ENCODE measurements at places on chromosomes 2 and 18. TPM values are rescaled to one million over a fixed set of nuclear protein-coding genes. Genes with fewer than 3 reads are reported as not detected.

GRCh38 chr2:113692698-113693428, 63.6 kb downstream of the SLC35F5 start:
- DNase-seq = no peak

- DNase-seq = no peak
Measured at GRCh38 chr2:118678985-118679384, 168.5 kb downstream of the EN1 start.

IL1R2 gene
- total RNA-seq = 182 TPM

- DNase-seq = no peak
Measured at GRCh38 chr2:26861610-26862224, 13.8 kb downstream of the DPYSL5 start.

DRC1 gene
- total RNA-seq = not detected

DYSF gene
- 5.5 TPM for total RNA-seq

CSRNP3 gene
- 0.70 TPM for total RNA-seq

GRCh38 chr2:129240061-129240460, 739.4 kb upstream of the RAB6C start:
- DNase-seq = no peak

DNA sequence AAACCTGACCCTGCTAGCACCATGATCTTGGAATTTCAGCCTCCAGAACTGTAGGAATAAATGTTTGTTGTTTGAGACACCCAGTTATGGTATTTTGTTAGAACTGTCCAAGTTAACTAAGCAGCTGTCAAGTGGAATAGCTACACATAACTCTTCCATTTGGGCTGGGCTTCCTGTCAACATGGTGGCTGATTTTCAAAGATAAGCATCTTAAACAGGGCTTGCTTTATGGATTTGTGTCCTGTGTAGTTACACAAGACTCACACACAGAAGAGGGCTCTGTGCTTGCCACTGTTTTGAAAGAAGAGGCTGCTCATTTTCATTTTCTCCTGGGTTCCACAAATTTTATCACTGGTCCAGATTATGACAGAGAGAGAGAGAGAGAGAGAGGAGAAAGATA, 35.7 kb downstream of the GCG start:
- no peak for DNase-seq

- no peak for DNase-seq
Measured at GRCh38 chr2:138249207-138249606, 252.4 kb upstream of the SPOPL start.

- DNase-seq = no peak
Measured at GRCh38 chr2:59312967-59313940, 1072.1 kb upstream of the FANCL start.

GRCh38 chr18:9413576-9413975, 61.7 kb upstream of the RALBP1 start:
- no peak for DNase-seq

DNA sequence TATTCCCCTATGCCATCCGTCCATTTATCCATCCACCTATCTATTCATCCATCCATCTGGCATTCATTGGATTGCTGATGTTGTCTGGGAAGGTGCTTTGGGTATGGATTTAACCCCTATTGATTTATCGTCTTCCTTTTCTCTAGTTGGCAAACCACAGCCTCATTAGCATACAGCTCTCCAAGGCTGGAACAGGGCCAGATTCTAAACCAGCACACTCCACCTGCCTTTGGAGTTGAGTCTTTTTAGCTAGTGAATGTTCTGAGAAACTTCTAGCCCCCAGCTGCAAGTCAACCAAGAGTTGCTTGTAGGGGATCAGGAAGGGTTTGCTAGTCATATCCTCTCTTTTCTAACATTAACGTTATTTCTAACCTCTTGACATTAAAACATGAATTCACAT, 90.7 kb downstream of the NRP2 start:
- no peak for DNase-seq

GRCh38 chr2:25306777-25307368, 34.9 kb downstream of the DNMT3A start:
- DNase-seq = no peak

PLEKHB2 gene
- total RNA-seq = 36.3 TPM

DNA sequence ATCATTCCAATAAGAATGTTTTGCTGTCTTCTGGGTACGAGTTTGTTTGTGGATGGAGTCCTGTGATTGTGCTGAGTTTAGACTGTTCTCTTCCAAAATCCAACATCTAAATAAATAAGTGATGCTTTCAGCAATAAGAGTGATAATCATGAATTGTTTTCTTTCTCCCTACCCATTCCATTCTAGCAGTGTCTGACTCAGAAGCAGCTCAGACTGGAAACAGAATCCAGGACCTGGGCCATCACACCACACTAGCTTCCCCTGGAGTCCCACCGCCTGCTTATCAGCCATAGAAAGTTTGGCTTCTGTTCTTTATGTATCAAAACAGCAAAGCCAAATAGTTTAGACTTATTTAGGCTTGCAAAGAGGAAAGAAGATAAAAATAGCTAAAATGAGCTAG, 76.4 kb upstream of the CNGA3 start:
- DNase-seq = no peak

ANKRD53 gene
- 0.18 TPM for total RNA-seq

- no peak for DNase-seq
Measured at GRCh38 chr2:225171350-225171749, 129.1 kb upstream of the DOCK10 start.

GRCh38 chr18:3541549-3542386, 91.8 kb downstream of the TGIF1 start:
- DNase-seq = no peak

- DNase-seq = no peak
Measured at GRCh38 chr18:80201739-80202138, 45.6 kb downstream of the PARD6G start.

- DNase-seq = no peak
Measured at GRCh38 chr2:16324544-16324937, 341.1 kb downstream of the CYRIA start.

METAP1D gene
- total RNA-seq = 5.5 TPM

- DNase-seq = no peak
Measured at GRCh38 chr2:31735716-31736115, 155.0 kb upstream of the SRD5A2 start.

DNA sequence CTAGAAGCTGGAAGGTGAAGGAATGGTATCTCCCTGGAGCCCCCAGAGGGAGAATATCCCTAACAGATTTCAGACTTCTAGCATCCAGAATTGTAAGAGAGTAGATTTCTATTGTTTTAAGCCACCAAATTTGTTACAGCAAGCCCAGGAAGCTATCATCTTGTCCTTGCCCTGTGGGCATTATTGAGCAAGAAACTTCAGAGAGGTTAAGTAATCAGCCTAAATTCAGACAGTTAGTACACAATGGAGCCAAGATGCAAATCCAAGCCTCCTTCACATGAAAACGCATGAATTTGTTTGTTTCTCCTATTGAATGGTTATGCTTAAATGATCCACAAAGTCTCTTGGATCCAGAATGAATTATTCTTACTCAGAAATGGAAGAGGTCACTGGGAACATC, 55.2 kb upstream of the TRIB2 start:
- DNase-seq = no peak

- DNase-seq = no peak
Measured at GRCh38 chr2:48541666-48542389, 11.9 kb downstream of the STON1 start.

- no peak for DNase-seq
Measured at GRCh38 chr2:17353263-17353662, 165.0 kb downstream of the RAD51AP2 start.

ALPI gene
- not detected for total RNA-seq

GRCh38 chr2:80651435-80651834, 346.9 kb upstream of the LRRTM1 start:
- DNase-seq = no peak

DNA sequence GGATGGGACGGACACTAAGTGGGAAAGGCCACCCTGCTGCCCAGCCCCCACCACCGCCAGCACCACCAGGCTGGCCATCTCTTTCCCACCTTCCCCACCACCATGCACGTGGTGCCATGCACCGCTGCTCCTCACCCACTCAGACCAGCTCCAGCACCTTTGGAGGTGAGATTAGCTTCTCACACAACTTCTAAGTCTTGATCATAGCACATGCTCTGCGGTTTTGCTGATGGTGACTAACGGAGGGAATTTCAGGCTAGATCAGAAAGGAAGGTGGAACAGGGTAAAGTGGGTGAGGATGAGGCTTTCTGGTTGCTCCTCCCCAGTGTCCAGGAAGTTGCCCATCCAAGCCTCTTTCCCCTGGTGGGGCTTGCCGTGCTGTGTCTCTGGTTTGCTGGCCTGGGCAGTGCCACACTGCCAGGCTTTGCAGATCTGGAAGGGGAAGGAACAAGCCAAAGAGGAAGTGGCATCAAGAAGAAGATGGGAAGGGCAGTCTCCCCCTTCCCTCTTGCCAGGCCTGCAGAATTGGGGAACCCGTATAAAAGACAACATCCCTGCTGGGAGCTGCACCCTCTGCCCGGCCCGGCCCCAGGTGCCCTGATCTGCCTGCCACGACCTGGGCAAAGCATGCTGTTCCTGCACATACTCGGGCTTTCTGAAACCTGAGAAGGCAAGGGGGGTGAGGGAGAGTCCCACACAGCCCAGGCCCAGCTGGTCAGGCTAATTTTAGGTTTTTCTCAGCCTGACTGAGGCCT, 44.3 kb upstream of the CAB39 start:
- no peak for DNase-seq

DNA sequence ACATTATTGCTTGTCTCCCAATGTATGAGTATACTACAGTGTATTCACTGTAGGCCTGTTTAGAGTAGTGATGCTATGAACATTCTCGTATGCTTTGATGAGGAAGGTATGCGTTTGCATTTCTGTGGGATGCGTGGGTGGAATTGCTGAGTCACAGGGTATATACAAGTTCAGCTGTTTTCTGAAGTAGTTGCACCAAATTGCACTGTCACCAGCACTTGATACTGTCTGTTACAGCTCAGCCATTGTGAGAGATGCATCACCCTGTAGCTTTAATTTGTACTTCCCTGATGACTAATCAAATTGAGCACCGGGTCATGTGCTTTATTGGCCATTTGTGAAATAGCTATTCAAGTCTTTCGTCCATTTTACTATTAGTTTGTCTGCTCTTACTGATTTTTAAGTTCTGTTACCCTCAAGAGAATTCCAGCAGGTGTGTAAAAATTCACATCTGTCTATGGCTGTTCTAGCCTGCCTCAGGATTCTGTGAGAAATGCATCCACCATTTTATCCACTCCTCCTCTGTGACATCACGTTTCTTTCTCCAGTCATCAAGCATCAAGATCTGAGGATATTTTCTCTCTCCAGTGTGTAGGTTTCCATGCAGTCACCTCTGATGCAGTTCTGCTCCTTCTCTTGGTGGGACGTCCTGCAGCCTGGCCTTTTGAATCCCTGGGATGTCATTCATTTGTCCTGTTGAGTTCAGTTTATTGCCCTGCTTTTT, 72.5 kb downstream of the DGKD start:
- no peak for DNase-seq

DNA sequence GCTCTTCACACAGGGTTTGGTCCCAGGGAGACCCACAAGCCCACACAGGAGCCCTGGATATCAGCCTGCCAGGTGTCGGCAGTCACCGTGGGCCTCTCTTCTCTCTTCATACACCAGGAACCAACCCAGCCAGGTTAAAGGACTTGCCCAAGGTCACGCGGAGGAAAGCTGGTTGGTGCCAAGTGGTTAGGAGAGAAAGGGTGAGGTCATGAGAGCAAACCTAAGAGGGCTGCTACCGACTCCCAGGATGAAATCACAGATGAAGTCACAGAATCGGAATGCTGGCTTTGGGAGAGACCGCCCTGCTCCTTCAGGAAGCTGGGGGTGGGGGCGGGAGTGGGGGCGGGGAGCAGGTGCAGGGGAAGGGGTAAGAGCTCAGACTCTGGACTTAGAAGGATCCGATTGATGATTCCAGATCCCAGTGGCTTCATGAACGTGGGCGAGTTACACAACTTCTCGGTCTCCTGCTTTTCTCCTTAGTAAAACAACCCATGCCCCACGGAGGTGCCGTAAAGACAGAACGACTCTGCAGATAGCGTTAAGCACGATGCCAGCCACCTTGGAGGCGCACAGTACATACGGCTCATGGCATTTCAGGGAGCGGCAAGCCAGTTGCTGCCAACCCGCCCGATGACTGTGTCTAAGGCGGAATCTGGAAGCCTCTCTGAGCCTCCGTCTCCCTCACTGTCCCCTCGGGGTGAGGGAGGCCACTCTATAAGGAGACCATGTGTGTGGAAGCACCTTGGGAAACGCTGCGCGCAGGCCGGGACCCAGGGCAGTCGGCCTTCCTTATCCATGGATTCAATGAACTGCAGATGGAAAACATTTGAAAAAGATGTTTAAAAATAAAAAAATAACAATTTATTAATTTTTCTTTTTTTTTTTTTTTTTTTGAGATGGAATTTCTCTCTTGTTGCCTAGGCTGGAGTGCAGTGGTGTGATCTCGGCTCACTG, 23.0 kb upstream of the TAF1B start:
- DNase-seq = no peak

- no peak for DNase-seq
Measured at GRCh38 chr2:46062637-46063412, 234.4 kb upstream of the EPAS1 start.

GRCh38 chr2:233153146-233153798, 93.1 kb downstream of the INPP5D start:
- DNase-seq = no peak

- no peak for DNase-seq
Measured at GRCh38 chr2:216033403-216033802, 20.1 kb upstream of the MREG start.

GRCh38 chr2:142876423-142876822, 1.0 kb upstream of the KYNU start:
- no peak for DNase-seq

IAH1 gene
- 32.9 TPM for total RNA-seq

Measured in esophagus squamous epithelium (tissue), 5 donors.